Jurkat, Clone E6-1 (cell line): ENCODE measurements at places on chromosomes 6 and 20.

- DNase-seq = no peak
These were observed 329.1 kb downstream of the PLCB1 start for GRCh38 chr20:8461186-8461585.

DNA sequence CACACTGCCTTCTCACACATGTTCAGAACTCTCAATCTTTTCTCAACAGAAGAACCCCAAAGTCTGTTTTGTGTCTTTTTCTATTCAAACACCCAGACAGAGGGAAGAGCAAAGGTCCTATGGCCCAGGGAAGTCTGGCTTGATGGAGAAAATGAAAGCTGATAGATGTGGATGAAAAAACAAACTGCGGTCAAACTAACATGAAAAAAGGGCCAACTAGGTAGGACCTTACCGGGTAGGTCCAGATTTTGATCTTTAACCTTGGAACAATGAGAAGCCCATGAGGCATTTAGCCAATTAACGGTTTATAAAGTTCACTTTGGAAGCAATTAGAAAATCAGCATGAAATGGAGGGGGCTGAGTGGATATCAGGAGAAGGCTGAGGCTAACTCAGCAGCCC, 507.7 kb upstream of the SLC35B3 start:
- no peak for DNase-seq

DNA sequence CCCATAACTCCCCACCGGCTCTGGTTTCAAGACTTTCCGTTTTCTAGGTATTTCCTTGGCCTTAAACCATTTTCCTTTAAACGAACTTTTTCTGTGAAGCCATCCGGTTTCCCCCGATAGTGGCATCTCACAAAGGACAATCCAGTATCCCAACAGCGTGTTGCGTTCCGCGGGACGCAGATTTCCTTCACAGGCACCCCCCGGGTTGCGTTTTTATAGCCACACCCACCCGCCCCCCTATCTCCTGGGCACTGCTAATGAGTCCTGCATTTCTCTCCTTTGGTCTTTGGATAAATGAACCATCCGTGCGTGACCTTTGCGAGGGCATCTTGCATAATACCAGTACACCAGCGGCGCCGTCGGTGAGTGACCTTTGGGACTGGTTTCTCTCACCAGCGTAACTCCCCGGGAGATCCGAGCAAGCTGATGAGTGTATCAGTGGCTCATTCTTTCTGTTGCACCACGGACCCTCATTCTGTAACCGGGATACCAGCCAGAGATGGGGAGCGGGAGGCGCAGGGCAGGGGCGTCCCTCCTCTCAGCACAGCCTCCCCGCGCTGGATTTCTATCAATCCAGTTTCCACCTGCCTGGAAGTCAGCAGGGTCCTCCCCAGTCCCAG, 586 bp upstream of the NQO2 start:
- DNase-seq = no peak

GRCh38 chr20:46414608-46415007, 8.2 kb upstream of the ELMO2 start:
- DNase-seq = no peak

GRCh38 chr6:84763003-84763885, 1.2 kb downstream of the TBX18 start:
- no peak for DNase-seq

- DNase-seq = no peak
These were observed 97.1 kb upstream of the MRPS10 start for GRCh38 chr6:42314571-42315258.

DNA sequence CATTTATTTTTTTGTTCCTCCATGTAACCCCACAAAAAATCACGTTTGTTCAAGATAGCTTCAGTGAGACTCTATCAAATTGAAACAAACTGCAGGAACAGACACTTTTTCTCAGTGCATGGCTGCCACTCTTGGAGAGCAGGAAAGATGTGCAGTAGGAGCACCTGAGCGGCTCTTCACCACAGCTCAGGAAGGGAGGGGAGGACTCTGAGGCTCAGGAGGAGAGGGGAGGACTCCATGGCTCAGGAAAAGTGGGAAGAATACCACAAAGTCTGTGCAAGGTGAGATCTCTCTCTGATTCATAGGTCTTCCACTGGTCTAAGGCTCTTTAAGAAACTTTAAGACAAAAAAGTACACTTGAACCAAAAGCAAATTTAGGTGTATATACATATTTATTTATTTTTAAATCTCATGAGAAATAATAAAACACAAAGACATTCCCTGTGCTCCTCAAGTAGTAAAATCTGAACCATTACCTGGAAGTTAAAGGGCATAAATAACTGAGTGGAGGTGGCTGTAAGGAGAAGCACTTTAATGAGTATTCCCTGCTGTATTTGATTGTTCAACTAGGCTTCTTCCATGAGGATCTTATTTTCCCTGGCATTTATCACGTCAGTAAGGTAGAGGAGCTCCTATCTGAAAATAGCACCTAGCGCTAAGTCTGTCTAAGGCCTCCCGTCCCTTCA, 69.2 kb upstream of the CCN6 start:
- DNase-seq = no peak

DNA sequence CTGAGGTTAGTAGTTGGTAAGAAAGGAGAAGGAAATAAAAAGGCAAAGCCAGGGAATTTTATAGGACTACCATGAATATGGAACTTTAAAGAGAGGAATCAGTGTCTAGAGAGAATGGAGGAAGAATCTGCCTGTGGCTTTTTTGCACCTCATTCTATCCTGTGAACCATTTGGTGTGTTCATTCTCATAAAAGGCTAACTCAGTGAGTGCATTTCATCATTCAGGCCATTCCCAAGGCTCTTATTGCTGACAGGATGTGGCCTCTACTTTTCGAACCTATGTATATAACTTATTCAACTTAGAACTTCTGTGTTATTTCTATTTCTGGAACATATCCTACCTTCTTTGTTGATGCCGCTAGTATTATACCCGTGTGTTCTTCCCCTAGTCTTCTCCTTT, 27.1 kb downstream of the HSF2 start:
- DNase-seq = no peak

- DNase-seq = no peak
These were observed 126.7 kb downstream of the DST start for GRCh38 chr6:56516003-56516402.

DNA sequence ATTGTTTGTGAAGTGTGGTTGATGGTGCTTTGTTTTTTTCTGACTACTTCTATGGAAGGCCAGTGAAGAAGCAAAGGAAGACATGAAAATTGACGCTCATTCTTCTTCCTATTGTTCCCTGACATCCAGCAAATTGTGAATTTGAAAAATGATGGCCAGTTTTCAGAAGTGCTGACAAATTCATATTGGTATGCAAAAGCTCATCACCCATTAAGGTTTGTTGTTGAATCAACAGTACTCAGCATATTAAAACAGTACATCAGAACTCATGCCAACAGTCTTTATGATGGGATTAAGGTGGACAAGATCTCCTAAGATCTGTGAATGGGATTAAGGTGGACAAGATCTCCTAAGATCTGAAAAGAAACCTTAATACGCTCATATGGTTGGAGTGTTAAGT, 1.0 kb upstream of the MTG2 start:
- DNase-seq = no peak
